ENCODE measurements at places on chromosomes 2 and 18.

- no peak for DNase-seq
Observed at GRCh38 chr2:133377599-133377998, 190.7 kb downstream of the NCKAP5 start.

GRCh38 chr2:127121776-127122176 lies 14.8 kb upstream of the BIN1 start:
- DNase-seq: no peak

DNA sequence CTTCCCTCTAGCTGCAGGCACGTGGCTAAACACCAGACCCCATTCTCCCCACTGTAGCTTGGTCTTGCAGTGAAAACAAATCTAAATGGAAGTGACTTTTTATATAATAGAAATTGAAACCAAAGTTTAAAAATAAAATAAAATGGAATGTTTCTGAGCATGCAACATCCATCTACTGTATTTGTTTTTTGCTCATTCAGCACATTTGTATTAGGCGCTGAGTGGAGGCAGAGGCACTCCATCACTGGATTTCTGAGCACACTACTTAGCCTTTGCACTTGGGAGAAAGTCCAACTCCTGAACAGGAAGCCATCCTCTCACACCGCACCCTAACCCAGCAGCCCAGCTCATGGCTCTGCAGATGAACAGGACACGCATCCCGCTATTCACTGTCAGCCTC lies 37.8 kb upstream of the POU3F3 start:
- DNase-seq: no peak

DNA sequence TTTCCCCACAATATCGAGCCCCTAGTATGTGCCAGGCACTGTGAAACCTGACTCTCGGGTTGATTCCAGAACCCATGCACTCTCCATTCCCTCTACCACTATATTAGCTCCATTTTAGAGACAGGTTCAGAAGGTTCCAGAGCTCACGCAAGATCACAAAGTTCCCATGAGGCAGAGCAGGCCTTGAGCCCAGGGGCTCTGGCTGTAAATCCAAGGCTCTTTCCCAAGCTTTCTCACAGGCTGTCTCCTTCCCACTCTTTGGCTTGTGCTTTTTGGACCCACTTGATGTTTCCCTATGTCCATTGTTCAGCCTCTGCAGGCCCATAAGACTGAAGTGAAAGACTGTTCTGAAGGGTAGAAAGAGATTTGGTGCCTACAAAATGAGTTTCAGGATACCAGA lies 15.7 kb downstream of the KIAA2012 start:
- DNase-seq: no peak

DNA sequence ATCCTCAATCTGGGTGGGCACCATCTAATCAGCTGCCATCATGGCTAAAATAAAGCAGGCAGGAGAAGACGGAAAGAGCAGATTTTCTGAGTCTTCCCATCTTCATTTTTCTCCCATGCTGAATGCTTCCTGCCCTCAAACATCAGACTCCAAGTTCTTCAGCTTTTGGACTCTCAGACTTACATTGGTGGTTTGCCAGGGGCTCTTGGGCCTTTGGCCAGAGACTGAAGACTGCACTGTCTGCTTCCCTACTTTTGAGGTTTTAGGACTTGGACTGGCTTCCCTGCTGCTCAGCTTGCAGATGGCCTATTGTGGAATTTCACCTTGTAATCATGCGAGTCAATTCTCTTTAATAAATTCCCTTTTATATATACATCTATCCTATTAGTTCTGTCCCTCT lies 36.6 kb downstream of the DIPK1C start:
- no peak for DNase-seq

DNA sequence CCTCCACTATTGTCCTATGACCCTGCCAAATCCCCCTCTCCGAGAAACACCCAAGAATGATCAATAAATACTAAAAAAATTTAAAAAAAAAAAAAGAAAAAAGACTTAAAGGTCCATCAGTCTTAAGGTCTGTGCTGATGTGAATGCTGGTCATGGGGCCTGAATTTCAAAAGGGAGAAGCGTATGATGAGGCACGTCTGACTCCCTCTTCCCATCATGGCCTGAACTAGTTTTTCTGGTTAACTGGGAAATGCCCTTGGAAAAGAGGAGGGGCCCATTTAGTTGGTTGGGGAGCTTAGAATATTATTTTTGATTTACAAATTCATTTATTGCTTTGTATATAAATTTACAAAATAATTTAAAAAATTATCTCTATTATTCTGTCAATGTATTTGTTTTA lies 291.0 kb upstream of the CDH19 start:
- DNase-seq: no peak

- DNase-seq: peak; percentile 51
Observed at GRCh38 chr2:56184500-56185011, 766 bp downstream of the CCDC85A start.

DNA sequence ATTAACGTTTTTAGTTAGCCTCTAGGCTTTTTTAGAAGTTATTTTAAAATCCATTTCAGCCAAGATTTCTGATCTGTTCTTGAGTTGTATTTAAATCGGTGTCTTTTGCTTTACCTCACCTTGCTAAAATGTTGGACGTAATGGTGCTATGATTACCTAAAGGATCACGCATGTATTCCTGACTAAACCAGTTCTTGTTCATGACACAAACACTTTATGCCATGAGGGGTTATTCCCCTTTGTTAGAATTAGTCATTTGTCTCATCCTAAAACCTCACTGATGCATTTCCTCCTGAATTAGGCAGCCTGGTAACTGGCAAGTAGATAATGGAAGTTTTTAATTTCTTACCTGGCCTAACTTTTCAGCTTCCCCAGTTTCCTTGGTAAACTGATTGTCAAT lies 185.4 kb upstream of the TANK start:
- no peak for DNase-seq

DNA sequence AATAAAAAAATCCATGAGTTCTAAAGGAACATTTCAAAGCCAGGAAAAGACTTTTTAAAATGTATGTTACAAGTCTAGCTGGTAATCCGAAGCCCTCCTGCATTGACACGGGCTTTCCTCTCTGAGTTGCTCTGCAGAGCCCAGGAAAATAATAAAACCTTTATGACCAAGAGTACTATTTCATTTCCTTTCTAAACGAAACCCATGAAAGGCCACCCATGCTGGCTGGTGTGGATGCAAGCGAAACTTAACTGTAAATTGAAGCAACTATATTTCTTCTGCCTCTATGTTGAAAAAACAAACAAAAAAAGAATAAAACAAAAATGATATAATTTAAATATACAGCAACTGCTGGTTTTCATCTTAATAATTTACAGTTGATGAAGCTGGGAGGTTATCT lies 41.3 kb upstream of the ZNF532 start:
- DNase-seq: no peak

DNA sequence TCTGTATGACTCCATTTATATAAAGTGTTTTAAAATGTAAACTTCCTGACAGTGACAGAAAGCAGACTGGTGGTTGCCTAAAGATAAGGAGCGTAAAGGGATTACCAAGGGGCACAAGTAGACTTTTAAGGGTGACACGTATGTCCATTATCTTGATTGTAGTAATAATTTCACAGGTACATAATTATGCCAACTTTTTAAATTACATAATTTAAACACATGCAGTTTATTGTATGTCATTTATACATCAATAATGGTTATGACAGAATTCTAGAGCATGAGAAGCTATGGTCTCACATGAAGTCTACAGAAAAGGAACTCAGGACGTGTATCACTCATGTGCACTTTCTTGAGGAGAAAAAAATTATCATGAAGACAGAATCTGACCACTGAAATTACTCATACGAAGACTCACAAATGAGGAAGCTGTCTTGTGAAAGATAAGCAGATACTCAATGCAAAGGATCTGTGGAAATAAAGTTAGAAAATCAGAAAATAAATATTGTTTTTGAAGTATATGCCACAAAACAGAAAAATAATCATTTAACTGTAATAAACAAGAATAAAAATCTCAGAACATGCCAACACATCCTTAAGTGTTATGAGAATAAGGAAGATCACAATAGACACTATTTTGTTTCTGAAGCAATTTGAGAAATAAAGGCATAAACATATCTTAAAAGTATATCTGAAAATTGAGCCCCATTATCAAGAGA lies 84.4 kb downstream of the TMEM131 start:
- peak; percentile 80 for DNase-seq

DNA sequence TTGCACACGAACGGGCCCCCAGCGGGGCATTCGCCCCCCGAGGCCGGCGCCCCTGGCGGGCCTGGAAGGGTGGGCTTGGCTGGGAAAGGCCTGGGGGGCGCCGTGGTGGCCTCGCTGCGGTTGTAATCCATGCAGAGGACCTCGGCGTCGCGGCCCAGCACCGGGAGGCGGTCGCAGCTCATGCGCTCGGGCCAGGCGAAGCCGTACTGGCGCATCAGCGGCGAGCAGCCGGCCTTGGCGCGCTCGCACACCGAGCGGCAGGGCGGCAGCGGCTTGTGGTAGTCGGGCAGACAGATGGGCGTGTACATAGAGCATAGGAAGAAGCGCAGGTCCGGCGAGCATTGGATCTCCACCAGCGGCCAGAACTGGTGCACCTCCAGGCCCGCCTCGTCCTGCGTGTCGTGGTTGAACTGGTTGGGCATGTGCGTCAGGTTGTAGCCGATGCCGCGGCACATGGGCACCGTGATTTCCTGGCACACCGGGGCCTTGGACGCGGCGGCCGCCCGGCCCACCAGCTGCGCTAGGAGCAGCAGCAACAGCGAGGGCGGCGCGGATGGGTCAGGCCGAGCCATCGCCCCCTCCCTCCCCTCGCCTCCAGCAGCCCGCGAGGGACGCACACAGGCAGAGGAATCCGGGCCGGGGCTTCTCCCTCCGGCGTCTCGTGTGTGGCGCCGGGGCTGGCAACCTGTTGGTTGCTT lies 1.4 kb downstream of the FZD5 start:
- DNase-seq: no peak

DNA sequence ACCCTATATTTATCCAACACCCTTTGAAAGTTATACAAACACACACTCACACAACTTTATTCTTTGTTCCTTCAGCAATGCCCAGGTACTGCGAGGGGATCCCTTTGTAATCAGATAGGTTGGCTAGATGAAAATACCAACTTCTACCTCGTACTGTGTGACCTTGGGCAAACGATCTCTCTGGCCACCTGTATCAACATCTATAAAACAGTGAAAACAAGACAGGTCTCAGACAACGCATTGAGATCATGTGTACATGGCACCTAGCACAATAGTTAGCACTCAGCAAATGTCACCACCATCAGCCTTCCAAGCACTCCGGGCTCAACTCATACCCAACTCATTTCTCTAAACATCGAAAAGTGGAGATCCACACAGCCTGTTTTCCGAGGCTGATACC lies 118.4 kb upstream of the PPP1CB start:
- DNase-seq: no peak

DNA sequence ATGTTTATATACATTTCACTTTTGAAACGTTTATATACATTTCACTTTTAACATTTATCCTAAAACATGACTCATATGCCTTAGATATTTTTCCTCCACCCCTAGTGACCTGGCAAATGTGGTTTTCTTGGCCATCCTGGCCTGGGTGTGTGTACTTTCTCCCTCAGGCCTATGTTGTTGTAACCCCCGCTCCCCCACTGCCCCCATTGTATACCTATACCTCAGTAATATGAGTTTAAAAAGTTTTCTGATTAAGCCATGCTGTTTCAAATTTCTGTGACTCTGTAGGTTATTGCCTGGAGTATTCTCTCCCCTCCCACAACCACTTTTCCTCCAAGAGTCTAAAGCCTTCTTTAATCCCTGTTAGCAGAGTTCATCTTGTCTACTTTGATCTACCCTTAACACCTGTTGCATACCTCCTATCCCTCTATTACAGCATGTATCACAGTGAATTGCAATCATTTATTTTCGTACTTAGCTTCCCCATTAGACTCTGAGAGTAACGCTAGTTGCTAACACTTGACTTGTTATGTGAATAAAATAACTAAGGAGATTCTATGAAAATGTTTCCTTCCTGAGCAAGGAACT lies 67.9 kb downstream of the LCLAT1 start:
- DNase-seq: peak; percentile 37

- no peak for DNase-seq
Observed at GRCh38 chr2:25036221-25036559, 5.7 kb upstream of the EFR3B start.

GRCh38 chr2:45255563-45255962 lies 246.3 kb upstream of the SIX2 start:
- no peak for DNase-seq

DNA sequence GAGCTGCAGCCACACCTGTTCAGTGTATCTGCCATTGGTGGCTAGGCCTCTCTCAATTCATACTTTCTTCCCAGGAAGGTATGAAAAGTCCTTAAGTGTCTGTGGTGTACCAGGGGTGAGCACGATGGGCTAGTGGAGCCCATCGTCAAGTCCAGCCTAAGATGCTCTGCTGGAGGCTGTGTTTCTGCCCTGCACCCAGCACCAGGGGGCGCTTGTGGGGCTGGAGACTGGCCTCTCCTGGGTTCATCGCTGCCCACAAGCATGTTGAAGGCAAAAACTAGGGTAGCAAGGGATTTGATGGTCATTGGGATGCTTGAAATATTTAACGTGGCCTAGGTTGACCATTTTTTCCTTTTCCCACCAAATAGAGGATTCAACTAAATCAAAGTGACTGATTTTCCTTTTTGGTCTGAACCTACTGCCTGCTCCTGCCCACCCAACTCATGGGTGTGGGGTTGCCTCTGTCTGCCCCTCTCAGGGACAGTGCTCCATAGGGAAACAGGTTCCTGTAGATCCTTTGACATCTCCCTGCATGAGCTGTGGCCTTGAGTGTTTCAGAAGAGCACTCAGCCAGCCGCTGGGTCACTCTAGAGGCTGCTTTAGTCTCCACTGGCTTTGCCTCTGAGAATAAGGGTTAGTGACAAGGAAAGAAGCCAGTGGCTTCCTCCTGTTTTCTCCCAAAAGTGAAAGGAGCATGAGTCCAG lies 59.0 kb downstream of the TPGS2 start:
- no peak for DNase-seq

DNA sequence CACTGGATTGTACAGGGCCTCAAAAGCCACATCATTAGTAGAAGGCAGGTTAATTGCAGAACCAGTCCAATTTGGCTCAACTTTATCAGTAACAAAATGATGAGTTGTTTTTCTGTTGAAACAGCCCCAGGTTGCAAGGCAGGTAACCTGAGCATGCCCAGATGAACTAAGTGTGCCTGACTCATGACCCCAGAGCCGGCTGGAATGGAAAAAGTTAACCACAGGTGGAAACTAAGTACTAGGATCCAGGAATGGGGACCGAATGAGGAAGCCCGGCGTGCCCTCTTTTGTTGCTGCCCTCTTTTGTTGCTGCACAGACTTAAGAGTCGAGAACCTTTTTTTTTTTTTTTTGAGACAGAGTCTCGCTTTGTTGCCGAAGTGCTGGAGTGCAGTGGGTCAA lies 79.5 kb upstream of the YWHAQ start:
- DNase-seq: no peak

DNA sequence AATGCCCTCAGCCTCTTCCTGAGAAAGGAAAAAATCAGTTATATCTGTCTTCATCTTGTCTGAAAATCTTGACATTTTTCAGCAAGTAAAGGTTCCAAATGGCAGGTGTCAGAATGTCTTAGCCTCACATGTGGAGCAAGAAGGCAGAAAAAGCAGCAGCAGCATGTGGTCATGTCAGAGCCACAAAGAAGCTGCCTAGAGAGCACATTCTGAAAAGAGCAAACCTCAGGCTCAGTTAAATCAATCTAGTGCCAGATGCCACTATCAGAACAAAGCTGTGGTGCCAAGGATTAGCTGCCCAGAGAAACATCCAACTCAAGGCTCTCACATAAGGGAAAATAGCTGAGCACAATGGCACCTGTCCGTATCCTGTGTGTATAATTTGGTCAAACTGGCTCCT lies 105.9 kb downstream of the SRBD1 start:
- no peak for DNase-seq

- DNase-seq: no peak
Observed at GRCh38 chr18:34221971-34222306, 2.8 kb downstream of the NOL4 start.
